Body of pancreas (tissue), 4 donors: ENCODE measurements at places on chromosomes 16 and 17. TPM values are rescaled to one million over a fixed set of nuclear protein-coding genes. Genes with fewer than 3 reads are reported as not detected.

Gene PDIA2
- total RNA-seq = 517 TPM

Gene TBC1D3L
- 13.7 TPM for total RNA-seq

Gene HSPB9
- total RNA-seq = not detected

DNA sequence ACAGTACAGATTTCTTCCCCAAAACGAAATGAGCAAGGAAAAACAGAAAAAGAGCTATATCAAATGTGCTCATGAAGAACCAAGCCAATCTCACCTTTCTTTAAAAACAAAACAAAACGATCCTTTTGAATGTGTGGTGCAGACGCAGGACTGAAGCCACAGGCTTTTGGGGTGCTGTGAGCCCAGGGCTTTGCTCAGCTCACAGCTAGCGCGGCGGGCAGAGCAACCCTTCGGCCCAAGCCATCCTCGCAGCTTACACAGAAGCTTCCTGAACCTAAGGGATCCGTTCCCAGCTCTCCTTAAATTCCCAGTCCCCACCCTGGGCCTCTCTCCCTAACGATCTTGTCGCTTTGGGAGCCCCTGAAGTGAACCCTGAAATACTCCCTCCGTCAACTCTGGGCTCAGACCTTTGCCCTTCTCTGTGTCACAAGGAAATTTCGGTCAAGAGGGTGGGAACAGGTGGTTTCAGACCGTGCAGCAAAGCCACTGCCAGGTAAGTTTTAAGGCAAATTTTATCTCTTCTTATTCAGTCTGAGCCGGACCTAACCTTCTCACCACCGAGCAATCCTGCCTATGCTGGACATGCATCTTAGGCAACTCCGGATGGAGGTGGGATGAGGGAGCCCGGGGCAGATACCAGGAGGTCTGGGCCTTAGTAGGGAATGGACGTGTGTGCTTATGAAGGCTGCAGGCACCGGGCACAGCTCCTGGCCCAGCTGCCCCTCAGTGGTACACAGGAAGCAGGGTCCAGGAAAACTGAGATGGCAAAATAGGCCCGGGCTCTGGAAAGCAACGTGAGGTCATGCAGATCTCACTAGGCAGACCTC is 52.0 kb downstream of the COTL1 start:
- H3K4me1 ChIP-seq = peaks cover 14% of the 10 kb centered on the region
- no peak overlapping the region for H3K4me3 ChIP-seq
- H3K36me3 ChIP-seq = no peaks in the 10 kb centered on the region

DNA sequence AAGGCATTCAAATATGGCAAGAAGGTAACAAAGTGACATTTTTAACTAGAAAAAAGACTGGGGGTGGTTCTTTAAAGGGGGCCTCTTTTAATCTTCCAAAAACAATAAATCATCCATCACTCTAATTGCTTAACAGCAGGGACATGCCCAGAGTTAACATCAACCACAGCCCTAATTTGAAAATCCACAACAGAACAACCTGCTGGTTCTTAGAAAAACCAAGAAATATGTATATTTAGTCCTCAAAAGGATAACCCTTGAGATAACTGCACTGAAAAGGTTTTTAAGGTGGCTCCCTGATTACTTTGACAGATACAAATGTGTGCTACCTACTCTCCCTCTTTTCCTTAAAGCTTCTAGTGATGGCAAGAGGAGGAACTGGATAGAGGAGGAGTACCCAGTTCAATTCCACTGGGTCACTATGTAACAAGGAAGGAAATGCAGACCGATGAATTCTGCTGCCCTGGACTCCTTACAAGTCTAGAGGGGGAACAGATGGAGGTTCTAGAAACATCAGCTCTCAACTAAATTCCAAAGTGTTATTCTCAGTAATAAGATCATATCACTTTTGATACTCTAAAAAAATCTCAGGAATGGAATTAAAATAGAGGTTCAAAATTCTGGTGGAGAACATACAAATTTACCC is 54.3 kb downstream of the N4BP1 start:
- peaks cover 40% of the 10 kb centered on the region for H3K4me1 ChIP-seq
- H3K27ac ChIP-seq = no peak overlapping the region
- DNase-seq = no peak
- H3K4me3 ChIP-seq = no peak overlapping the region

DNA sequence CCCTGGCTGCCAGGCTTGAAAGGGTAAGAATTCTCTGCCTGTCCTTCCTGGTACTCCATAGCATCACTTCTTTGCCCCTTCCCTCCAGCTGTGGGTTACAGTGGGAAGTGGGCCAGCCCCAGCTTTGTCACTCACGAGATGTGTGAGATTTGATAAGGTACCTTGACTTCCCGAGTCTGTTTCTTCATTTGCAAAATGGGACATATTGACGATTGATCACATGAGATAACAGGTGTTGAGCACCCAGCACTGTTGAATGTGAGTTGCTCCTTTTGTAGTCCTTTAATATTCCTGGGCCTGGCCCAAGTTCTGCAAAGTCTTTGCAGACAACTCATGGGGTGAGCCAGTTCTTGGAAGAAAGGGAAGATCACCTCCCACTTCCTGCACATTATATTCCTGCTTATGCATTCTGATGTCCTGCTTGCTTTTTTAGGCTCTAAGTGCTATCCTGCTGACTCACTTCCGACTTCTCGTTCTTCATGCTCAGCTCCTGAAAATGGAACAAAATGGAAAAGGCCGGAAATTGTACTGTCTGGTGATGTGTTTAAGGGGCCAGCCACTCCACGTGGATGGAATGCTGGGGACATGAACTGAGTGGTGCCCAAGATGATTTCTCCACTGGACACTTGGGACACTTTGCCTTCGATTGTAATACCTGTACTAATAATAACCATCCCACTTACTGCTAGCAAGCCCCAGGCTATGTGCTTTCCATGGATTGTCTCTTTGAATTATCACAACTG is 8.3 kb upstream of the NLK start:
- H3K27me3 ChIP-seq = no peaks in the 10 kb centered on the region
- DNase-seq = no peak
- no peak overlapping the region for H3K27ac ChIP-seq
- no peaks in the 10 kb centered on the region for H3K36me3 ChIP-seq
- no peak overlapping the region for H3K4me3 ChIP-seq

DNA sequence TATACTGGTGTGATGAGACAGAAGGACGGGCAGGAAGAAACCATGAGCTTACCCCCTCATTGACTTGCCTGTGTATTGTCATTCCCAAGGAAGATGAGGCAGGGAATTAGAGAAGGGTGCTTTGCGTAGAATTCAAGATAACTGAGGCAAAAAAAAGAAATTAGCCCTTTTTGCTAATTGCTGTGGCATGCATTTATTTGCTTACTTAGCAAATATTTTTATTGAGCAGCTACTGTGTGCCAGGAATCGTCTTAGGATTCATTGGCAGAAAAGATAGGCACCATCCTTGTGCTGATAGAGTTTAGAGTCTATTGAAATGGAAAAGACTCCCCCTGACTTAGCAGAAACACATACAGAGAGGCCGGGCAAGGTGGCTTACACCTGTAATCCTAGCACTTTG is 541.9 kb downstream of the TMEM114 start:
- H3K36me3 ChIP-seq = no peaks in the 10 kb centered on the region
- no peak overlapping the region for H3K4me3 ChIP-seq
- H3K4me1 ChIP-seq = no peaks in the 10 kb centered on the region
- H3K27ac ChIP-seq = no peak overlapping the region
- H3K27me3 ChIP-seq = no peaks in the 10 kb centered on the region
- DNase-seq = no peak

DNA sequence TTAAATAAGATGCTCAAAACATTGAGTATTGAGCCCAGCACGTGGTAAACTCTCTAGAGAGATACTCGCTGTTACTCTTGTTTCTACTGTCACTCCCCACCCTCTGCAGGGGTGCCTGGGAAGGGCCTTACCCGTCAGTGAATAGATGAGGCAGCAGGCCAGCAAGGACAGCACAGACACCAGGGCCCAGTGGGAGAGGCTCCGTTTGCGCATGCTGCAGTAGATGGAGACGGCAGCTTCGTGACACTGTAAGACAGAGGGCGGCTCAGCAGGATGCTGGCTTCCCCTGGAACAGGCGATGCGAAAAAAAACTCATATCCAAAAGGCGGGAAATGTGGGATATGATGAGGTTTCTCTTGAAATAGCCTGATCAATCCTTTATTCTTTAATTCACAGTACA is 20.0 kb downstream of the SLC38A8 start:
- H3K36me3 ChIP-seq = no peaks in the 10 kb centered on the region
- H3K4me3 ChIP-seq = no peak overlapping the region
- no peak for DNase-seq
- H3K4me1 ChIP-seq = no peaks in the 10 kb centered on the region
- H3K27ac ChIP-seq = no peak overlapping the region

- H3K4me1 ChIP-seq = peaks cover 10% of the 10 kb centered on the region
- no peak overlapping the region for H3K4me3 ChIP-seq
- no peak overlapping the region for H3K27ac ChIP-seq
Observed at GRCh38 chr16:69544088-69544487, 21.7 kb upstream of the NFAT5 start.

DNA sequence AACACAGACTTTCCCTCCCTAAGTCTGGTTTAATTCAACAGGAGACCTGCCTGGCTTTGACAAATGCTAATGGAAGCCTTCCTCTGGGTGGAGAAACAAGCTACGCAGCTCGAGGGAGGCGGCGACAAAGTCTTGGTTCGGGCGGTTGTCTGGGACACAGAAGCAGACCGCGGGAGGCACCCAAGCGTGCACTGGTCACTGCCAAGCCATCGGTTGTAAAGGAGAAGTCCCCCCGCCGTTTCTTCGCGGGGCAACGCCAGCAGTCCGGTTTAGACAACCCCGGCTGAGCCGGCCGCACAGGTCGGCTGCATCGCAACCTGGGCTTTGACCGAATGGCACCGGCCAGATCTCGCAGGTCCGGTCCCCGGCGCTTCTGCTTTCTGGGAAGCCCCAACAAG is 586 bp downstream of the GLYR1 start:
- DNase-seq = peak; percentile 41
- H3K27ac ChIP-seq = peak overlapping the region; percentile 92
- no peaks in the 10 kb centered on the region for H3K36me3 ChIP-seq
- no peaks in the 10 kb centered on the region for H3K27me3 ChIP-seq

- no peaks in the 10 kb centered on the region for H3K27me3 ChIP-seq
- no peak overlapping the region for H3K4me3 ChIP-seq
- DNase-seq = no peak
- H3K36me3 ChIP-seq = no peaks in the 10 kb centered on the region
- H3K4me1 ChIP-seq = no peaks in the 10 kb centered on the region
- H3K27ac ChIP-seq = no peak overlapping the region
Observed at GRCh38 chr17:58338841-58339754, 10.5 kb upstream of the TSPOAP1 start.

GRCh38 chr17:27049104-27049784 is 244.7 kb upstream of the WSB1 start:
- no peak for DNase-seq
- H3K4me1 ChIP-seq = no peaks in the 10 kb centered on the region
- no peak overlapping the region for H3K4me3 ChIP-seq
- no peaks in the 10 kb centered on the region for H3K36me3 ChIP-seq
- no peaks in the 10 kb centered on the region for H3K27me3 ChIP-seq
- no peak overlapping the region for H3K27ac ChIP-seq

GRCh38 chr17:66491665-66492064 is 189.3 kb downstream of the PRKCA start:
- no peaks in the 10 kb centered on the region for H3K27me3 ChIP-seq
- H3K4me1 ChIP-seq = peaks cover 11% of the 10 kb centered on the region
- no peak overlapping the region for H3K4me3 ChIP-seq
- no peak overlapping the region for H3K27ac ChIP-seq

- H3K27ac ChIP-seq = no peak overlapping the region
- no peak for DNase-seq
- H3K4me1 ChIP-seq = no peaks in the 10 kb centered on the region
Observed at GRCh38 chr16:77650761-77651160, 71.6 kb upstream of the NUDT7 start.

- no peak for DNase-seq
- peaks cover 7% of the 10 kb centered on the region for H3K36me3 ChIP-seq
- H3K4me1 ChIP-seq = peaks cover 29% of the 10 kb centered on the region
- H3K27ac ChIP-seq = peak overlapping the region; percentile 10
Observed at GRCh38 chr16:4510747-4511426, 27.7 kb downstream of the CDIP1 start.

GRCh38 chr17:29154516-29155226 is 25.5 kb downstream of the MYO18A start:
- peaks cover 80% of the 10 kb centered on the region for H3K4me1 ChIP-seq
- no peak overlapping the region for H3K4me3 ChIP-seq
- no peaks in the 10 kb centered on the region for H3K27me3 ChIP-seq

- H3K27ac ChIP-seq = no peak overlapping the region
- H3K4me3 ChIP-seq = no peak overlapping the region
- no peaks in the 10 kb centered on the region for H3K36me3 ChIP-seq
- H3K4me1 ChIP-seq = no peaks in the 10 kb centered on the region
- no peaks in the 10 kb centered on the region for H3K27me3 ChIP-seq
Observed at GRCh38 chr17:34413443-34414119, 50.5 kb upstream of the CCL1 start.

DNA sequence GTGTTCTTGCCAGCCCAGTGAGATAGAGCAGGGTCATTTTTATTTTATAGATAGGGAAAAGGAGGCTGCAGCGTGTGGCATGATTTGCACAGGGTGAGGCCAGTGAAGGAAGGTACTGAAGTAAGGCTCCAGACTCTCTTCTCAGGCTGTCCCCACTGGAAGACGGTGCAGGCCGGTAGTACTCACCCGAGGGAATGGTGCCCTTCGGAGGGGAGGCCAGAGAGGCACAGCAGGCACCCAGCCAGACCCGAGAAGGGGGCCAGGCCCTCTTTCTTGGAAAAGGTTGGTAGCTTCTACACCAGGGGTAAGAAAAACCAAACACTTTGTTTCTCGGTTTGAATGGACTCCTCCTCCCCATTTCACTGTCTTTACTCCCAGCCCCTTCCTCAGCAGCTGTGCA is 288 bp downstream of the ANKRD40CL start:
- H3K4me3 ChIP-seq = no peak overlapping the region
- no peak for DNase-seq
- H3K36me3 ChIP-seq = no peaks in the 10 kb centered on the region
- H3K4me1 ChIP-seq = peaks cover 45% of the 10 kb centered on the region
- no peaks in the 10 kb centered on the region for H3K27me3 ChIP-seq
- H3K27ac ChIP-seq = no peak overlapping the region

DNA sequence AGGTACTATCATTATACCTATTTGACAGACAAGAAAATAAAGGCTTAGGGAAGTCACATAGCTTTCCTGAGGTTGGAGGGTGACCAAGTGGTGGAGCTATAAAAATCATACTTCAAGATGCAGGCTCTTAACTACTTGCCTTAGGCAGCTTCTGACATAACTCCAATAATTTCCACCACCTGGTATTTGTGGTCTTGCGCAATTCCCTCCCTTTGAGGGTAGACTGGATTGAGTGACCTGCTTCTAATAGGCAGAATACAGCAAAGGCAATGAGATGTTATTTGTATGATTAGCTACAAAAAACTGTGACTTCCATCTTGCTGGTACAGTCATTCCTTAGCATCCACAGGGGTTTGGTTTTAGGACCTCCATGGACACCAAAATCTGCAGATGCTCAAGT is 385.5 kb downstream of the TMEM114 start:
- H3K27me3 ChIP-seq = no peaks in the 10 kb centered on the region
- H3K4me1 ChIP-seq = no peaks in the 10 kb centered on the region
- no peaks in the 10 kb centered on the region for H3K36me3 ChIP-seq
- DNase-seq = no peak
- H3K27ac ChIP-seq = no peak overlapping the region
- no peak overlapping the region for H3K4me3 ChIP-seq

- no peak for DNase-seq
- H3K27ac ChIP-seq = no peak overlapping the region
- H3K27me3 ChIP-seq = no peaks in the 10 kb centered on the region
- H3K4me1 ChIP-seq = no peaks in the 10 kb centered on the region
Observed at GRCh38 chr17:45114117-45114932, 18.0 kb downstream of the PLCD3 start.
